ENCODE measurements at places on chromosomes 5 and 9. TPM values are rescaled to one million over a fixed set of nuclear protein-coding genes. Genes with fewer than 3 reads are reported as not detected.

GBGT1 gene
- 13.9 TPM for total RNA-seq

SDHA gene
- 78.3 TPM for total RNA-seq

FOXD1 gene
- 62.3 TPM for total RNA-seq

IL4 gene
- total RNA-seq, result not detected

FGF1 gene
- 0.63 TPM for total RNA-seq

POU5F2 gene
- total RNA-seq, result 0.57 TPM

CD14 gene
- total RNA-seq, result not detected

GLRX gene
- 8.3 TPM for total RNA-seq

PCDHB5 gene
- 20.6 TPM for total RNA-seq

IL13 gene
- total RNA-seq, result not detected

BAAT gene
- not detected for total RNA-seq

ABO gene
- not detected for total RNA-seq

FRMD3 gene
- total RNA-seq, result 6.1 TPM

CD74 gene
- not detected for total RNA-seq
